ENCODE measurements at places on chromosomes 12 and 14. TPM values are rescaled to one million over a fixed set of nuclear protein-coding genes. Genes with fewer than 3 reads are reported as not detected.

JAG2 gene
- total RNA-seq = 0.80 TPM

RTL1 gene
- total RNA-seq = not detected

CCDC196 gene
- total RNA-seq = not detected

NID2 gene
- total RNA-seq = not detected

CLEC4C gene
- total RNA-seq = not detected

FIGNL2 gene
- 1.5 TPM for total RNA-seq

PMEL gene
- total RNA-seq = not detected

NRL gene
- 4.5 TPM for total RNA-seq

CLEC4A gene
- total RNA-seq = 2.1 TPM

CACNA1C gene
- total RNA-seq = 0.06 TPM

TAS2R43 gene
- total RNA-seq = 0.67 TPM

LRRC9 gene
- total RNA-seq = 0.47 TPM

CCDC198 gene
- total RNA-seq = not detected

TMEM116 gene
- 47.3 TPM for total RNA-seq

PMCH gene
- total RNA-seq = not detected

PIWIL1 gene
- not detected for total RNA-seq

RNASE4 gene
- 2.1 TPM for total RNA-seq

ZNF839 gene
- 19.0 TPM for total RNA-seq

OTX2 gene
- total RNA-seq = not detected

MANSC4 gene
- total RNA-seq = not detected

RPL36AL gene
- total RNA-seq = 416 TPM

TAS2R14 gene
- total RNA-seq = 2.2 TPM

SLCO1B3 gene
- total RNA-seq = not detected

TMTC2 gene
- 8.2 TPM for total RNA-seq

MFAP5 gene
- not detected for total RNA-seq

SMARCD1 gene
- 56.9 TPM for total RNA-seq

RERGL gene
- not detected for total RNA-seq

CPM gene
- total RNA-seq = 2.0 TPM

STYX gene
- total RNA-seq = 47.3 TPM

Measured in CD4-positive, alpha-beta memory T cell (primary cell).